Putamen (tissue), 1 donor: ENCODE measurements at places on chromosomes 5 and 9.

GRCh38 chr5:80093796-80094195, 58.6 kb downstream of the THBS4 start:
- no peak for DNase-seq

DNA sequence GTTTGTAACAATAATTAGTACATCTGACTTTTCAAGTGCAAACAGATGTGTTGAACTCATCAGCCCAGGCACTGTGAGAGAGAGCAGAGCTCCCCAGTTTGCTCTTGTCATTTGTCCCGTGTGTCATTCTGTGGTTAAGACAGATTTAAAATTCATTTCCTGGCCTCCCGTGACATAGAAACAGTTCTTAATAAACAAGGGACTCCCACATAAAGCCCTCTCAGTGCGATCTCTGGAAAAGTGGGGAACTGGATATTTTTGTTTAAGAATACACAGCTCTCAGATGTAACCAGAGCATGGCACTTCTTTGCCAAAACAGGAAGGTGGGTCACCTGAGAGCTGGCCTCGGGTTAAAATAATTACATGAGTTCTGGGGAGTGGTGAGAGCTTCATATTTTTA, 58.6 kb downstream of the PRKACG start:
- no peak for DNase-seq

- DNase-seq = no peak
Measured at GRCh38 chr9:125701351-125701750, 5.7 kb downstream of the MAPKAP1 start.

GRCh38 chr9:68619072-68619471, 78.4 kb upstream of the TMEM252 start:
- DNase-seq = no peak

- no peak for DNase-seq
Measured at GRCh38 chr5:180143656-180144364, 65.2 kb downstream of the RASGEF1C start.

- no peak for DNase-seq
Measured at GRCh38 chr9:97487107-97487506, 14.4 kb upstream of the TMOD1 start.

DNA sequence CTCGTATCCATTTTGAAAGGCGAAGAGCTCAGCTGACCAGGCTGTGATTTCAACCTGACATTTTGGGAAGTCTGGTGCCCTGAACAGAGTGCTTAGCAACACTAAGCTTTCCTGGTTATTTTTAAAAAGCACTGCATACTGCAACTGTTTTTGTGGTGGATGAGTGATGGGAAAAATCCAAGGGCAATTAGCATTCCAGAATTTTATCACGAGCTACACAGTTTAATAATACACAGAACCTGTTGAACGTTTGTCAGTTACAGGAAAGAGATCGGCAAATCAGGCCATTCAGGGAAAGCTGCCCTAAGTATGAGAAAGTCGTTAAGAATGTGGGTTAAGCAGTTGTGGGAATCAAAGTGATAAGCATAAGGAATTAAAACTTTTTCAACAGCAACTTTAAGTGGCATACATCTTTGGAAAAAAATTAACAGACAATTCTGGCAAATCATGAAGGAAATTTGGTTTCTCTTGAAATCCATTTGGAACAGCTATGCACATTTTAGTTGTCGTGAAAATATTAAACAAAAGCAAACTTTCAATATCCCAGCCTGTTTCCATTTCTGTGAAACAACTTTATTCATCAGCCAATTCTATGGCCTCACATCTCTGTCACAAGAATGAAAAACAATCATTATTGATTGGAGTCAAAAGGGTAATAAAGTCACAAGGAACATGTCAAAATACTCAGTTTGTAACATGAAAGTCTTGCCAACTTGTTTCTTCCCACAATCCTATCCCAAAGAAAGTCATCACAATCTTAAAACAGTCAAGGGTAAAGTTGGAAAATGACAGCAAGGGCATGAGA, 25.7 kb downstream of the PUM3 start:
- no peak for DNase-seq

DNA sequence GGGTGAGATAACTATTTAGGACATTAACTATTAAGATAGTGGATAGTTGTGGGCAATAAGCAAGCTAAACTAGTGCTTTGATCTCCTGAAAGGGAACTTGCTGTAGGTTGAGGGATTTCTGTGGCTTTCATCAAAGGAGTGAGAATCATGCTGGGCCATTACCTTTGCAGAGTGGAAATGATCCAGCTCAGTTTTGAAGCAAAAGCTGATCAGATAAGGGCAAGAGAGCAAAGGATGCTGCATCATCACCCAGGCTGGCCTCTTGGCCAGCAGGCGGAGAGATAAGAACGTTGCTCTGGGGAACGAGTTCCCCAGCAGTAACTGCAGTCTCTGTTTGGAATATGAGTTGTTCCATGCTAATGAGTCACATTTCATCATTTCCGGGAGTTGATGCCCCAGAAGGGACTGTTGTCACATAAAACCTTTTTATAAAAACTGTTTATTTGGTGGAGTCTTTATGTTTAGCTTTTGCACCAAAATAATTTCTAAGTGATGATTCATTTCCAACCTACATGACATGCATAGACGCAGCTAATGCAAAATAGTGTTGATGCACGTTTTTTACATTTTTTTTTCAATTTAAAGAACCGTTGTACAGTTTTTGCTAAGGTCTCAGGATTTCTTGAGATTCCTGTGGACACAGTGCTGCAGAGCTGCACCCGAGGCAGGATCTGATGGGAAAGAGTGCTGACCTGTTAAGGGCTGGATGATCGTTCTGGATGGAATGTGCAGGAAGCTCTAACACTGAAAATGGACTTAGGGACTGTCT, 99.3 kb downstream of the ACTBL2 start:
- no peak for DNase-seq

DNA sequence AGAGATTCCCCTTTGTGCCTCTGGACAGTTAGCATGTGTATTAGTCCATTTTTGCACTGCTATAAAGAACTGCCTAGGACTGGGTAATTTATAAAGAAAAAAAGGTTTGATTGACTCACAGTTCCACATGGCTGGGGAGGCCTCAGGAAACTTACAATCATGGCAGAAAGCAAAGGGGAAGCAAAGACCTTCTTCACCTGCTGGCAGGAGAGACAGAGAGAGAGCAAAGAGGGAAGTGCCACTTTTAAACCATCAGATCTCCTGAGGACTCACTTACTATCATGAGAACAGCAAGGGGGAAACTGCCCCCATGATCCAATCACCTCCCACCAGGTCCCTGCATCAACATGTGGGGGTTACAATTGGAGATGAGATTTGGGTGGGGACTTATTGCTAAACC, 6.0 kb downstream of the CFAP90 start:
- no peak for DNase-seq

DNA sequence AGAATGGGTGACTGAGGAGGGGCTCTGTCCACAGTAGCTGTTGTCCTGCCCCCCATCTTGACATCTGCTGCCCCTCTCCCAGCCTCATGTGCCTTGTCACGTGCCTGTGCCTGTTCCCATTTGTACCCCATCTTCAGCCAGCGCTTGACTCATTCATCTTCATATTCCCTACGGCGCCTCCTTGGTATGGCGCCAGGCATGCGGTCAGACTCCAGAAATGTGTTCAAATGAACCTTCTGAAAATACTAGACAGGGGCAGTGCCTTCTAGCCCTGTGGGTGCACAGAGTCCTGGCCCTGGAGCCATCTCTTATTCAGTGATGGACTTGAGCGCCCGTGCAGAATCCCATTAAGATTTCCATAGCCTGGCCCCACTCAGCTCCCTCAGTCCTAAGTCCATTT, 46.2 kb downstream of the CFAP77 start:
- DNase-seq = no peak

- DNase-seq = no peak
Measured at GRCh38 chr9:113463418-113464285, at the start of gene RGS3. TSS of gene RGS3 (plus strand) at chr9:113463727. CDS start at chr9:113463803, 76 bp downstream.
